ENCODE measurements at places on chromosomes 13 and 19.

GRCh38 chr13:20057963-20058362 lies 99.4 kb downstream of the ZMYM2 start:
- DNase-seq: no peak

GRCh38 chr19:41701401-41702075 lies 6.9 kb upstream of the CEACAM5 start:
- DNase-seq: no peak

DNA sequence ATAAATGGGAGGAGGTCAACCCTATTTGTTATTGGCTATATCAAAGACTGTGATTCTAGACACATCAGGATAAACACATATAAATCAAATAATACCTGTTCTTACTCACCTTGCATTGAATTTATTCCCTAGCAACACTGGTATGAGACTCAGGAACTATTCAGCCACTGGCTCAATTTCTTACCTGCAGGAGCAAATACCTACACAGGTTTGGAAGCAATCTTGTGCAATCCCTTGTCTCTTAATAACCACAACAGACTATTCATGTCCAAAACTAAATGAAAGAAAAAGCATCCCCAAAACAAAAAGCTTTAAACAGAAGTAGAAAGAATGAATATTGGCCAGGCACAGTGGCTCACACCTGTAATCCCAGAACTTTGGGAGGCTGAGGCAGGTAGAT lies 55.5 kb downstream of the TBC1D4 start:
- no peak for DNase-seq

DNA sequence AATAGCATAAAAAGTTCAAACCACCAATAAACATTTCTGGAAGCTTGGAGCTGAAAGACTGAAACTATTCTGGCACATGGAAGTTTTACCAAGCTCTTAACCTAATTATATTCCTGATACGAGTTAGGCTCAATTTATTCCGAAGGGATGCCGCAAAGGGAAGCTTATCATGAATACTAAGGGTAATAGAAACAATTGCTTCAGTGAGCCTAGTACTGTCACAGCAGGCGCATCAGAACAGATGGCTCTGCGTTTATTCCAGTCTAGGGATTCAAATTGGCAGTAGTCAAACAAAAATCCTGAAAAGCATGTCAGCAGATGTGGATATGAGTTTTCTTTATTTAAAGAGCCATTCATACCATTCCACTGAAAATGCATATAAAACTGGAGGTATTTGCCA lies 779.5 kb downstream of the GPC5 start:
- DNase-seq: no peak

GRCh38 chr19:35592226-35592625 lies 6.3 kb downstream of the PMIS2 start:
- DNase-seq: no peak

- DNase-seq: no peak
Measured at GRCh38 chr13:68176475-68176874, 946.3 kb upstream of the PCDH9 start.

GRCh38 chr19:39299404-39299803 lies 3.2 kb downstream of the IFNL1 start:
- DNase-seq: no peak

GRCh38 chr19:39916851-39917396 lies 17.5 kb downstream of the FCGBP start:
- no peak for DNase-seq

GRCh38 chr13:73625562-73626339 lies 508.5 kb downstream of the KLF12 start:
- no peak for DNase-seq

- DNase-seq: no peak
Measured at GRCh38 chr19:42207767-42208271, 9.7 kb downstream of the DEDD2 start.

GRCh38 chr13:75225288-75226032 lies 256.5 kb downstream of the TBC1D4 start:
- DNase-seq: no peak

DNA sequence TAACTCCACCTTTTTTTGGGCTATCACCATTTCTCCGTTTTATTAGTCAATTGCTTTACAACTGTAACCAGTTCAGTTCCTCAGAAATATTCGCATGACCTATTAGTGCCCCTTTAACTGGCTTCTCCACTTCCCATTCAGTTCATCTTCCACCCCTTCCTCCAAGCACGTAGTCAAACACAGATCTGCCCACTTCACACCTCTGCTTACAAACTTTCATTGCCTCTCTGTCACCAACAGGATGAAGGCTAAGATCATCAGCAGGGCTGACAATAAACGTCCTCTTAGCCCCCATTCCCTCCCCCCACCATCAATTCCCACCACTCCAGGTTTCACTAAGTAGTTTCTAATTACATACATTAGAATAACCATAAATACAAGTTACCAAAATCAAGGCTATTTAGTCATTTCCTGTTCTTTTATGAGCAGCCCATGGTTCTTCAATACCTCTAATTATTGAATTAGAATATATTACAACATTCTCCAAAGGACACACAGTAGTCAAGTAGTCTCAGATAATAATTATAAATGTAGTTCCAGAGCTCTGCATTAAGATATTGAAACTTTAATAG lies 95.7 kb downstream of the SPRY2 start:
- DNase-seq: no peak

Data from stimulated activated CD4-positive, alpha-beta T cell treated with anti-CD3 and anti-CD28 coated beads, Interleukin-12 subunit alpha, Interleukin-12 subunit beta, amount 100 ng/mL, for 48 hours (primary cell).